Upper lobe of right lung (tissue), 1 donor: ENCODE measurements at places on chromosomes 1 and 21. TPM values are rescaled to one million over a fixed set of nuclear protein-coding genes. Genes with fewer than 3 reads are reported as not detected.

GRCh38 chr21:28239340-28239739 is 753.3 kb downstream of the LTN1 start:
- H3K27me3 ChIP-seq: no peaks in the 10 kb centered on the region
- DNase-seq: no peak
- no peaks in the 10 kb centered on the region for H3K36me3 ChIP-seq
- peaks cover 6% of the 10 kb centered on the region for H3K4me1 ChIP-seq
- no peak overlapping the region for H3K4me3 ChIP-seq

GRCh38 chr1:224435999-224436398 is 1.4 kb upstream of the WDR26 start:
- peaks cover 11% of the 10 kb centered on the region for H3K36me3 ChIP-seq
- DNase-seq: no peak
- H3K27ac ChIP-seq: peak overlapping the region; percentile 98
- no peaks in the 10 kb centered on the region for H3K27me3 ChIP-seq
- no peak overlapping the region for H3K4me3 ChIP-seq
- H3K4me1 ChIP-seq: peaks cover 26% of the 10 kb centered on the region

- no peak within 1 kb of the TSS for H3K27ac ChIP-seq
- H3K4me1 ChIP-seq: peaks cover 24% of the 10 kb centered on the region
- H3K27me3 ChIP-seq: peaks cover 49% of the 10 kb centered on the region
- no peak for DNase-seq
Measured at GRCh38 chr1:38046333-38046883, at the start of gene POU3F1. POU3F1 (minus strand) TSS chr1:38046793; CDS start chr1:38046743, 50 bp downstream.

GRCh38 chr1:212236664-212237220 is 48.5 kb upstream of the PPP2R5A start:
- no peak overlapping the region for H3K27ac ChIP-seq
- H3K27me3 ChIP-seq: no peaks in the 10 kb centered on the region
- no peak for DNase-seq
- no peak overlapping the region for H3K4me3 ChIP-seq
- peaks cover 24% of the 10 kb centered on the region for H3K4me1 ChIP-seq

DNA sequence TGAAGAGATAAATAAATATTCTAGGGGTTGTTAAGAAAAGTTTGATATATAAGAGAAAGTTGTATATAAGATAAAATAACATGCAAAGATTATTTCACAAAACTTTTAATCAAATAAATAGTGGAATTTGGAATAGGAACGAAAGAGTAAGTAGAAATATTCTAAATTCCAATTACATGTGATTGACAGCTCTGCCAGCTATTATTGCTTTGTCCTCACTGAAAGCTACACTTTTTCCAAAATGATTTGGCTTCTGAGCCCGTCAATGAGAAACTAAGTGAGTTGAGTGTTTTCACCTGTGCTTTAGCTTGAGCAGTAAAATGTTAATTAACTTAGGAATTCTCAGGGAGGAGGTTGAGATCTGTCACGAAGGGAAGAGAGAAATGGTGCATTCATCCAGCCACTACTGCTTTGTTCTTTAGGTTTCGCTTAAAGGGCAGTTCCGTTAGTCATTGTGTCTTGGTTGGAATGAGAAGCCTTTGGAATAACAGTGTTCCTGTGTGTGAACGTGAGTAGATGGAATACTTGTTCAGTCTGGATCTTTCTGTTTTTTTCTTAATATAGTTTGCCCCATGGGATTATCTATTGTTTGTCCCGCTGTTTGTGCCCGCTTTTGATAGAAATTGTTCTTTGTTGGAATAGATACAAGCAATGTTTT is 63.3 kb upstream of the CR1L start:
- no peaks in the 10 kb centered on the region for H3K36me3 ChIP-seq
- H3K4me1 ChIP-seq: no peaks in the 10 kb centered on the region
- H3K27ac ChIP-seq: no peak overlapping the region
- H3K27me3 ChIP-seq: no peaks in the 10 kb centered on the region

DNA sequence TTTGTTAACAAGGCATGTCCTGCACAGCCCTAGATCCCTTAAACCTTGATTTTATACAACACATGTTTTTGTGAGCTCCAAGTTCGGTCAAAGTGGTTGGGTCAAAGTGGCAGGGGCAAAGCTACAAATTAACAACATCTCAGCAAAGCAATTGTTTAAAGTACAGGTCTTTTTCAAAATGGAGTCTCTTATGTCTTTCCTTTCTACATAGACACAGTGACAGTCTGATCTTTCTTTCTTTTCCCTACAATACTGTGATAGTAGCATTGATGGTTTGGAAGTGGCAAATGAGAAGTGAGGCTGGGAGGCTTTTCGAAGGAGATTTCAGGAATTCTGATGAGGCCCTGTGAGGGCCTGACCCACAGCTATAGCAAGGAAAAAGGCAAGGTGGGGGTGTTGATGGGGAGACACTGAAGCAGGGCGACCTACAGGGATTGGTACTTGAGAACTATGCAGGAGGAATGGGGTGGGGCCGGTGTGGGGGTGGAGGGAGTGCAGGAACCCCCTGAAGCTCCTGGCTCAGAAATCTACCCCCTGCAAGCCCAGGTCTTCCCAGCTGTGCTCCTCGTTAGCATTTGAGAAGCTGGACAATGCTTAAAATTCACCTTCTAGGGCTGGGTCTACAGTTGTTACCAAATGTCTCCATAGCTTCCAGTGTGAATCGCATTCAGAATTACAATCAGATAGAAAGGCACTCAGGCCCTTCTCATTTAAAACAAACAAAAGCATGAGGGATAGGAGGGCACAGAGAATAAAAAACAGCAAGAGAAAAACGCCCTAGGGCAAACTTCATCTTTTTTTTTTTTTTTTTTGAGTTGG is 102.6 kb upstream of the PPM1J start:
- DNase-seq: no peak
- H3K4me1 ChIP-seq: peaks cover 5% of the 10 kb centered on the region
- H3K4me3 ChIP-seq: no peak overlapping the region
- H3K27me3 ChIP-seq: no peaks in the 10 kb centered on the region
- no peaks in the 10 kb centered on the region for H3K36me3 ChIP-seq

- peak overlapping the region; percentile 74 for H3K27ac ChIP-seq
- no peak for DNase-seq
- peaks cover 2% of the 10 kb centered on the region for H3K27me3 ChIP-seq
- H3K4me3 ChIP-seq: peak overlapping the region; percentile 47
- no peaks in the 10 kb centered on the region for H3K4me1 ChIP-seq
- H3K36me3 ChIP-seq: no peaks in the 10 kb centered on the region
Measured at GRCh38 chr1:61042466-61043009, 39.8 kb upstream of the NFIA start.

- no peaks in the 10 kb centered on the region for H3K27me3 ChIP-seq
- no peak overlapping the region for H3K4me3 ChIP-seq
- H3K4me1 ChIP-seq: peaks cover 16% of the 10 kb centered on the region
- H3K36me3 ChIP-seq: no peaks in the 10 kb centered on the region
Measured at GRCh38 chr1:207010726-207011125, 21.8 kb downstream of the C1orf116 start.

- no peaks in the 10 kb centered on the region for H3K27me3 ChIP-seq
- H3K27ac ChIP-seq: no peak overlapping the region
- no peak overlapping the region for H3K4me3 ChIP-seq
- no peak for DNase-seq
- H3K36me3 ChIP-seq: peaks cover 99% of the 10 kb centered on the region
Measured at GRCh38 chr1:55088413-55088812, 49.1 kb downstream of the PCSK9 start.

- H3K27ac ChIP-seq: no peak overlapping the region
- DNase-seq: no peak
- H3K27me3 ChIP-seq: no peaks in the 10 kb centered on the region
- no peaks in the 10 kb centered on the region for H3K36me3 ChIP-seq
- H3K4me1 ChIP-seq: no peaks in the 10 kb centered on the region
Measured at GRCh38 chr1:80244372-80244771, 1237.8 kb upstream of the ADGRL4 start.

GRCh38 chr1:234943836-234944402 is 184.7 kb downstream of the TOMM20 start:
- no peak for DNase-seq
- no peaks in the 10 kb centered on the region for H3K4me1 ChIP-seq
- H3K27me3 ChIP-seq: no peaks in the 10 kb centered on the region
- no peak overlapping the region for H3K4me3 ChIP-seq
- no peak overlapping the region for H3K27ac ChIP-seq
- H3K36me3 ChIP-seq: no peaks in the 10 kb centered on the region

DNA sequence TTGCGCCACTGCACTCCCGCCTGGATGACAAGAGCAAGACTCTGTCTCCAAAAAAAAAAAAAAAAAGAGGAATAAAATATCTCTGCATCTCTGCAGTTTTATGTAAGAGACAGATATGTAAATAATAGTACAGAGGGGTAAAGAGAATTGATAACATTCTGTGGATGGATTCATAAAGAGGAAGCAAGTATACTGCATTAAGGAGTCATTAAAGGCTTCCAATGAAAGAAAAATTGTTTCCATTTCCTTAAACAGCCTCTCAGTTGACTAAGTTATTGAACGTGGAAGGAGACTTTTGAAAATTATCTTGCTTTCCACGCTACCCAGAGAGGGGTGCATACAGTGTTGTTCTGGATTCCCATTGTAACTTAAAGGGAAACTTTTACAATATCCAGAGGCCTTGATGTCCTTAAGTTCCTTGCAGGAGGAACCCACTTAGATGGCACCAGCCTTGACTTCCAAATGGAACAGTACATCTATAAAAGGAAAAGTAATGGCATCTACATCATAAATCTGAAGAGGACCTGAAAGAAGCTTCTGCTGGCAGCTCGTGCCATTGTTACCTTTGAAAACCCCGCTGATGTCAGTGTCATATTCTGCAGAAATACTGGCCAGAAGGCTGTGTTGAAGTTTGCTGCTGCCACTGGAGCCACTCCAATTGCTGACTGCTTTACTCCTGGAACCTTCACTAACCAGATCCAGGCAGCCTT is 13.8 kb downstream of the CEP350 start:
- H3K27me3 ChIP-seq: no peaks in the 10 kb centered on the region
- H3K36me3 ChIP-seq: no peaks in the 10 kb centered on the region
- H3K27ac ChIP-seq: no peak overlapping the region
- peaks cover 14% of the 10 kb centered on the region for H3K4me1 ChIP-seq
- no peak overlapping the region for H3K4me3 ChIP-seq

GRCh38 chr1:201226859-201227488 is 36.4 kb downstream of the IGFN1 start:
- DNase-seq: peak; percentile 16
- H3K27ac ChIP-seq: no peak overlapping the region
- no peaks in the 10 kb centered on the region for H3K4me1 ChIP-seq
- no peak overlapping the region for H3K4me3 ChIP-seq
- H3K36me3 ChIP-seq: no peaks in the 10 kb centered on the region

DNA sequence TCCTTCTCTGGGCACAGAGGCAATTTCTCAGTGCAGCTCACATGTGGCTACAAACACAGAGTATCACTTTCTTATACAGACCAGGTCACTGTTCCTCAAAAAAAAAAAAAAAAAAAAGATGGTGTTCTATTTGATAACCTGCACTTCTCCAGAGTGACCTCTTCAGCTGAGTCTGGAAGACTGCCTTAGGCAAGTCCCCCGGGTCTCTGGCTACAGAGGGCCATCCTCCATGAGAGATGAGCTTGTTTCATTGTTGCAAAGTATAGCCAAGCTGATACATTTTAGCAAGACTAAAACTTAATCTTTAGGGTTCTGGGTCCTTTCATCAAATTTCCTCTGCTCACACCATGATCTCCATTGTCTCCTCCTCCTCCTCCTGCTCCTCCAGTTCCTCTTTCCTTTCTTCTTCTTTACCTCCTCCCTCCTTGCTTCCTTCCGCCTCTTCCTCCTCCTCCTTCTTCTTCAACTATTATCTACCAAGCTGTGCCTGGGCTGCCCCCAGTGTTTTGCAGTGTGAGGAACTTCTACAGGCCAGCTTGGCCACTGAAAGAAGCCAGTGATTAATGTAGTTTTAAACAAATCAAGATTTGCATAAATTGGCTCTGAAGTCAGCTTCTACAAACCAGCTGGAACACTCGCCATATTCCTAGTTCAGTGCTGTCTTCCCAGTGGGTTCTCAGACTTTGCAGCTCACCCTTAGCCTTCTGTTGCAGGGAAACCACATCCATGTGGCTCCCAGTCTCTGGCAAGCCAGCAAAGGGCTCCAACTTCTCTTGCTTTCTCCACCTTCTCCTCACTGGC is 139.4 kb downstream of the RUNX1 start:
- H3K36me3 ChIP-seq: no peaks in the 10 kb centered on the region
- no peaks in the 10 kb centered on the region for H3K27me3 ChIP-seq
- no peak overlapping the region for H3K27ac ChIP-seq
- DNase-seq: no peak
- no peak overlapping the region for H3K4me3 ChIP-seq

DNA sequence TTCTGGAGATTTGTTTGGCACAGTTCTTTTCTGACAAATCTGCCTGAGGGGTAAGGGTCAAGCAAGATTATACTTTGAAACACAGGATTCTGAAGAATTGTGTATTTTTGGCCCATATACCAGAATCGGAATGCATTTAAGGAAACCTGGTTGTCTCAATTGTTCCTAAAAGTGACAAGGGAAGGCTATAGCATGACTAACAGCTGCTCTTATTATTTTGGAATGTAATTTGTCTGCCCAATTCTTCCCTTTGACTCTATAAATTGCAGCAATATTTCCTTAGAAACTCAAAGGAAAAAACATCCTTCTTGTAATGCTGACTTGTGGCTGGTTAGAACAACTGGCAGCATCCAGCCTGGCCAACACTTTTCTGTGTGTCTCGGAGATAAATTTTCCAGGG is 15.8 kb upstream of the VCAM1 start:
- H3K4me1 ChIP-seq: no peaks in the 10 kb centered on the region
- no peaks in the 10 kb centered on the region for H3K36me3 ChIP-seq
- no peak for DNase-seq
- no peak overlapping the region for H3K27ac ChIP-seq
- no peaks in the 10 kb centered on the region for H3K27me3 ChIP-seq

DNA sequence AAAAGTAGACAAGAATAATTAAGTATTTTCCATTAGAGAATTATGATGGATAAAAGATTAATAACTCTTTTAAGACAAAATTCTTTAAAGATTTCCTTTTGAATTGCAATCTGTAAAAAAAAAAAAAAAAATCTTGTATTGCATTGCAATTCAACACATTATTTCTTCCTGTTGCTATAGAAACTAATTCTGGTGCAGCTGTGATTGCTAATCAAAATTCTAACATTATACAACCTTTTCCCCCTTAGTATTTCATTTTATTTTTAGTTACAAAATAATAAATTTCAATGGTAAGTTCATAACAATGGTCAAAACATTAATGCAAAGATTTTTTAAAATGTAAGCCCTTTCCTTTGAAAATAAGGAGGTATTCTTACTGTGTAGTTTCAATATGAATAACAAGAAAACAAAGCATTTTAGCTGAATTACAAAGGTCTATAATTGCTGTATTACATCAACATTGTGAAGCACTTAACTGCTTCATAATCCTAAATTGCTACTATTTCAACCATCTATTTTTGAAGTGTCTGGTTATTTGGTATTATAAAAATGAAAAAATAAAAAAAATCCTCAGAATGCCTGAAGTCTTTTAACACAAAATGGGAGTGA is 135.0 kb downstream of the SYT14 start:
- no peak overlapping the region for H3K4me3 ChIP-seq
- no peak for DNase-seq
- no peaks in the 10 kb centered on the region for H3K36me3 ChIP-seq
- no peaks in the 10 kb centered on the region for H3K4me1 ChIP-seq
- H3K27ac ChIP-seq: no peak overlapping the region

The MNDA gene
- total RNA-seq: 45.5 TPM

The DISP3 gene
- total RNA-seq: not detected

The CD52 gene
- 348 TPM for total RNA-seq

The VPS72 gene
- total RNA-seq: 42.6 TPM

The POGK gene
- total RNA-seq: 68.6 TPM

The NIT1 gene
- total RNA-seq: 42.1 TPM

The PAQR7 gene
- total RNA-seq: 10.8 TPM

The KMO gene
- total RNA-seq: 19.0 TPM

The GREM2 gene
- 0.64 TPM for total RNA-seq
